Karpas-422 (cell line): ENCODE measurements at places on chromosomes 12 and 14.

GRCh38 chr14:71487941-71488340 is 444.3 kb upstream of the RGS6 start:
- no peaks in the 10 kb centered on the region for H3K36me3 ChIP-seq
- no peaks in the 10 kb centered on the region for H3K4me1 ChIP-seq
- H3K27ac ChIP-seq = no peak overlapping the region

GRCh38 chr14:80978403-80978802 is 23.0 kb downstream of the TSHR start:
- DNase-seq = no peak
- H3K27ac ChIP-seq = no peak overlapping the region
- no peak overlapping the region for H3K4me3 ChIP-seq
- H3K36me3 ChIP-seq = no peaks in the 10 kb centered on the region
- no peaks in the 10 kb centered on the region for H3K27me3 ChIP-seq

- no peak for DNase-seq
- H3K27me3 ChIP-seq = no peaks in the 10 kb centered on the region
- no peaks in the 10 kb centered on the region for H3K4me1 ChIP-seq
- no peak overlapping the region for H3K4me3 ChIP-seq
- H3K36me3 ChIP-seq = no peaks in the 10 kb centered on the region
Observed at GRCh38 chr12:83097643-83098342, 411.1 kb downstream of the TMTC2 start.

- H3K27me3 ChIP-seq = no peaks in the 10 kb centered on the region
- no peak overlapping the region for H3K27ac ChIP-seq
- H3K36me3 ChIP-seq = no peaks in the 10 kb centered on the region
- H3K4me1 ChIP-seq = no peaks in the 10 kb centered on the region
- no peak overlapping the region for H3K4me3 ChIP-seq
Observed at GRCh38 chr12:71124835-71125460, 32.9 kb downstream of the TSPAN8 start.

- no peak overlapping the region for H3K4me3 ChIP-seq
- DNase-seq = no peak
- no peak overlapping the region for H3K27ac ChIP-seq
- H3K36me3 ChIP-seq = no peaks in the 10 kb centered on the region
- peaks cover 4% of the 10 kb centered on the region for H3K4me1 ChIP-seq
Observed at GRCh38 chr12:49636574-49636973, 13.2 kb downstream of the PRPF40B start.

- DNase-seq = no peak
- no peak overlapping the region for H3K27ac ChIP-seq
- H3K4me1 ChIP-seq = no peaks in the 10 kb centered on the region
- H3K36me3 ChIP-seq = no peaks in the 10 kb centered on the region
- H3K27me3 ChIP-seq = no peaks in the 10 kb centered on the region
- H3K4me3 ChIP-seq = no peak overlapping the region
Observed at GRCh38 chr12:88381466-88381865, 198.8 kb downstream of the KITLG start.
